ENCODE measurements at places on chromosomes 6 and 20.

DNA sequence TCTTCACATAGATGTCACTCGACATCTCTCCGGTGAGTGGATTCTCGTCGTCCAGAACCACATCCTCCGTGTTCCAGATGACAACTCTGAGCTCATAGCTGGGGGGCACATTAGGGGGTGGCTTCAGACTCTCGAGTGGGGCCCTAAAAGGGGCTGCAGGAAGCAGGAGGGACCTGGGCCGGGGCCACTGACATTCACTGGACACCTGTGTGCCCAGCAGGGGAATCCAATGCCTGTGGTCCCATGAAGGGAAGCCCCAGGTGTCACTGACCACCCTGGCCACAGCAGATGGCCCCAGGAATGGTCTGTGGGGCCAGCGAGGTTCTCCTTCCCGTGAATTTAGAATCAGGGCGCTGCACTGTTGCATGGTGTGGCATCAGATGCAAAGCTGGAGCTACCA, 18.7 kb downstream of the ERGIC3 start:
- no peak for DNase-seq

DNA sequence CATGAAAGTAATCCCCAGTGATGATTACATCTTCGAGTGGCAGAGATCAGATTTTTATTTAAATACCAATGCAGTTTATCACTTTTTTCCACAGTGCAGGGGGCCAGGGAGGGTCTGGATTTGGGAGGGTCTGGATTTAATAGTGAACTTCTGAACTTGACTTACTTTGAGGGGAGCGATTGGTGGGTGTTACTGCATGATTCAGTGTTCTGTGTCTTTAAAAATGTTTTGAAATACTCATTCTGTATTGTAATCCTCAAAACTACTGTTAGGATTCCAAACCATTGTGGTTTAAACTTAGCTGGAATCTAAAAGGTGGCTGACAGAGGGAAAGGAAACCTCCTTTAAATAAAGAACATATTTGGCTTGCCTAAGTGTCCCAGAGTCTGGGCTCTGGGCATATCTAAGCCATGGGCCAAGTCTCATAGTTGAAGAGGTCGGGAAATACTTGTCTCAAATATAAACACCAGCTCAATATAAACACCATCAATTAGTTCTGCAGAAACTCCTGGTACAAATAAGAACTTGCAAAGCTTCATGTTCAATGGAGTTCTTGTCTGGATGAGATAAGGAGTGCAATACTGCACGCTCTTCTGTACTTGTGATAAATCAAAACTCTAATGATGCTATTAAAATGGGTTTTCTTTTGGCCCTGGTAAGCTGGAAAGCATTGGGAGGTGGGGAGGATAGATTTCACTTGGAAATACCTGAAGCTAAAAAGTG, 14.4 kb downstream of the JARID2 start:
- no peak for DNase-seq

- no peak for DNase-seq
Observed at GRCh38 chr20:3659492-3660261, 3.5 kb downstream of the GFRA4 start.

- no peak for DNase-seq
Observed at GRCh38 chr6:13980534-13980933, 55.8 kb downstream of the RNF182 start.

DNA sequence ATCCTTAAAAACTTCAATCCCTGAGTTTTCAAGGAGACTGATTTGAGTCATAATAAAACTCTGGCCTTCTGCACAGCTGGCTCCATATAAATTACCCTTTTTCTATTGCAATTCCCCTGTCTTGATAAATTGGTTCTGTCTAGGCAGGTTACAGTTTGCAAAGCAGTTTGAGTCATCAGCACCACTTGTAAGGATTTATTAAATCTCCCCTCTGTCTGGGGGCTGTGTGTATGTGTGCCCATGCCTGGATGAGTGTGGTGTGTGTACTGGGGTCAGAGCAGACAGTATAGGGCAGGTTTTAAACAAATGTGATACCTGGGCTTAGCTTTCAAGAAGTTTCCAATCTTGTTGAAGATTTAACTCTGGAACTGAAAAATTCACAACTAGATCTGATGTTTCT, 228.6 kb downstream of the FNDC1 start:
- DNase-seq: no peak

GRCh38 chr20:62875419-62876361, 14.1 kb upstream of the TCFL5 start:
- peak; percentile 92 for DNase-seq

DNA sequence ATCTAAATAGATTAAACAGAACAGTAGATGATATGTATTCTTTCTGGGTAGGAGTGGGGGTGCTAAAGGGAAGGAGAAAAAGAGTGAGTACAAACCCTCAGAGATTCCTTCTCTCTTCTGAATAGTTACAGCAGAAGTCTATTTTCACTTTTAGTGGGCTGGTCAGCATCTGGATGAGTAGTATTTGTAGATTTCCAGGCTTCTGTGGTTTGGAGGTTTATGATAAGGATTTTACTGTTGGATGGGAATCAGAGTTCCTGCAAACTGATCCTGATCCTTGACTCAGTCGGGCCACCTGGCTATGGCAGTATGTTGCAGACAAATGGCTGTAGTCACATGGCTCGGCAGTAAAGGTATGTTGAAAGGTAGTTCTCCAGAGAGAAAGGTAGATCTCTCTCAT, 84.3 kb upstream of the IFNGR1 start:
- DNase-seq: no peak

DNA sequence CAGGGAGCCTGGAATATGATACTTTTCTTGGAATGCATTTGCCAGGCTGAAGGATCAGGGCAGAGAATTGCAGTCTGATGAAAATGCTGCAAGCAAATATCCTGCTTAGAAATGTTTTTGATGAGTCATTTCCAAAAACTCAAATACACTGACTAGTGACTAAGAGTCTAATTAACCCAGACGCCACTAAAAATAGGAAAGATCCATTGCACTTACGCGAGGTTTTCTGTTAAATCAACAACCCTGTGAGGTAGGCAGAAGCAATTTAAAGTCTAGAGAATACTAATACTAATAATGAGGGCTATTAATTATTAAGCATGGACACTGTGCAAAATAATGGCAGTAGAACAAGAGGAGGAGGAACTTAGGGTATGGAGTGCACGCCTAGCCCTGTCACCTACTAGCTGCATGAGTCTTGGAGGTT, 130.1 kb upstream of the DOK5 start:
- DNase-seq: no peak

DNA sequence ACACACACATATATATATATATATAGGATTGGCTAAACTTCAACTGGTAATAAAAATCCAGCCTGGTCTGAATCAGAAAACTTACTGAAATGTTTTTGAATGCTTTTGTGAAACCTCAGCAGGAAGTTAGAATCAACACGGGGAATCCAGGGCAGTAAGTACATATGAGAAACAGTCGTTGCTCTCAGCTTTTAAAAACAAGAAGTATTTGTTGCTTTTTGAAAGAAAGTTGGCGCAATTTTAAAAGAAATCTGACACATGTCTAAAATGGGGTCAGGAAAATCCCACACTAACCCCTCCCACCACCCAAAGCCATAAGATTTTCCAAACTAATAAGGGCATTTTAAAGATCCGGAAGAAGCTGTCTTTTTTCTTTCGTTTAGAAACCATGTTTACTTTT, 11.5 kb upstream of the CCDC170 start:
- no peak for DNase-seq

DNA sequence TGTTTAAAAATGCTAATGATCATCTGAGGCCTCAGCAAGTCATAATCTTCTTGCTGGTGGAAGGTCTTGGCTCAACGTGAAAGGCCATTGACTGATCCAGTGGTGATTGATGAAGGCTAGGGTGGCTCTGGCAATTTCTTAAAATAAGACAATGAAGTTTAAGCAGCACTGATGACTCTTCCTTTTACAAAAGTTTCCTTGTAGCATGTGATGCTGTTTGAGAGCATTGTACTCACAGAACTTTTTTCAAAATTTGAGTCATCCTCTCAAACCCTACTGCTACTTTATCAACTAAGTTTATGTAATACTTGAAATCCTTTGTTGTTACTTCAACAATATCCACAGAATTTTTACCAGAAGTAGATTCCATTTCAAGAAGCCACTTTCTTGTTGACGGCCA, 382.3 kb downstream of the ESR1 start:
- DNase-seq: no peak

DNA sequence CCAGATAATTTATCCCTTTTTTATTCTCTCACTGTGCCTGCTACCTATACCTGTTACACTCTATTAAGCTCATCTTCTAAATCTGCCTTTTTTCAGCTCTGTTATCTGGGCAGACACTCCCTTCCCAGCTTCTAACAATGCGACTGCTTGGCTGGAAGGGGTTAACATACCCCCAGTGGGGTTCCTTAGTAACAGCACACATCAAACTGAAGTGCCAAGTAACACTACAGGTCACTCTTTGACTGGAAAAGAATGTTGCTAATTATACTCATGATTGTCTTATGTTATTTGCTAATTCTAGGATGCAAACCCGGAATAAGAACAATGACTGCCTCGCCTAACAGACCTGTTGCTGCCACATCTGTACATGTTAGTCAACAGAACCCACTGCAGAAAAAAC, 203.5 kb downstream of the EPM2A start:
- no peak for DNase-seq

DNA sequence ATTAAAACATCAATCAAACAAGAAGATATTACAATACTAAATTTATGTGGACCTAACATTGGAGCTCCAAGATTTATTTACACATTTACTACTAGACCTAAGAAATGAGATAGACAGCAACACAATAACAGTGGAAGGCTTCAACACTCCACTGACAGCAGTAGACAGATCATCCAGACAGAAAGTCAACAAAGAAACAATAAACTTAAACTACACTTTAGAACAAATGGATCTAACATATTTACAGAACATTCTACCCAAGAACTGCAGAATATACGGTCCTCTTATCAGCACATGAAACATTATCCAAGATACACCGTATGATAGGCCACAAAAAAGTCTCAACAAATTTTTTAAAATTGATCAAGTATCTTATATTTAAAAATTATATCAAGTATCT, 27.0 kb downstream of the SLC17A1 start:
- DNase-seq: no peak

- no peak for DNase-seq
Observed at GRCh38 chr20:34269996-34270627, 28.9 kb downstream of the ASIP start.

DNA sequence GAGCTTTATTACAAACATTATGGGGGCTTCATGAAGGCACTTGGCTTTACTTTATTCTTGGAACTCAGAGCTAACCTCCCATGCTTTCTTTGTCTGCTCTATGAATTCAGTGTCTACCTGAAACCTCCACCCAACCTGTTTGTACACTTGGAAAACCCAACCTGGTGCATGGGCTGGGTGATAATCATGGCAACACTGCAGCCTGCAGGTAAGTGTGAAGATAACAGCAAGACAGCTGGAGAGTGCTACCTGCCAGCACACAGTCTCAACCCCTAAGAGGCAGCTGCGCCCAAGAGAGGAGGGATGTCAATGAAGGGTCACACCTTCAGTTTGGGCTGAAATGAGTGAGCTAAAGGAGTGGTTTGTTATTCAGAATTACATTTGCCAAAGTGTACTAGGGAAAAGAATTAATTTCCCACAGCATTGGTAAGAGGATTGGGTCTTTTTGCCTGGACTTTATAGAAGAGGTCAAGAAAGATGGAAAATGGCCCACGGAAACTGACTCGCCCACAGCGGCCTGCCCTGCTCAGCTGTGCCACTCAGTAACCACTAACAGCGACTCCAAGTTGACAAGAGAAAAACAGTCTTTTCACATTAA, 24.4 kb downstream of the FOXQ1 start:
- DNase-seq: no peak

- no peak for DNase-seq
Observed at GRCh38 chr6:116090251-116090650, 10.4 kb upstream of the NT5DC1 start.

DNA sequence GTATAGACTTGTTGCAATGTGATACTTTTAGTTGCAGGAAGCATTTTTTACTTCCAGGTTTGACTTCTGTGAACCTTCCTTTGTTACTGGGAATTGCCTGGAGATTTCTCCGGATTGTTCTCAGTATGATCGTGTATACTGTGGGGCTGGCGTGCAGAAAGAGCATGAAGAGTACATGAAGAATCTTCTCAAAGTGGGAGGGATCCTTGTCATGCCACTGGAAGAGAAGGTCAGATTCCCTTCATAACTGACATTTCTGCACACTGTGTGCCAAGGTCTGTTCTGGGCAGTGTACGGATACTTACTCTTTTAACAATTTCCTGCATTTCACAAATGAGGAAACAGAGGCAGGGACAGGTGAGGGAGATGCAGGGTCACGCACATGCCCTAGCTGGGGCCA, 9.7 kb downstream of the PCMTD2 start:
- no peak for DNase-seq

- DNase-seq: no peak
Observed at GRCh38 chr6:161409353-161409752, 135.5 kb upstream of the AGPAT4 start.

DNA sequence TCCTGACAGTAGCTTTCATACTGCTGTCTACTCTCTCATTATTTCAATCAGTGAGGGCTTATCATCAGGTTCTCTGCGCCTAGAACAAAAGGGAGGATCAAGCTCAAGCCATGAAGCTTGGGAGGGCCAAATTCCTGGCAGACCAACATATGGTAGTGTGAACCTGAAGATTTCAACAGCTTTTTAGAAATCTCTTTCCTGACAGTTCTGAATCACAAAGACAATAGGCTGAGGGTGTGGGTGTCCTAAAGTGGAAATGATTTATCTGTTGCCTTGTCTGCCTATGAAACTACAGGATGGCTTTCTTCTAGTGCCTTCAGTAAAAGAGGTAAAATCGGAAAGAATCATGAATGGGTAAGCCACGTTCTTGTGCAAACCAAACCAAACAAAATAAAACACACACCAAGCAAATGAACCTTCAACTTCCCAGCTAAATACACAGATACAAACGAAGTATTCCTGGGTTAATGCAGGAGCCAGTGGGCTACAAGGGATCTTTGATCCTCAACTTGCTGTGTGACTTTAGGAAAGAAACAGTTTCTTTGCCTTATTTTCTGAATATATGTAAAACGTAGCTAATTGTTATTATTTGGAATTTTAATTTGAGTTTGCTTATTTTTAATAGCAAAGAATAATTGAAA, 2.7 kb upstream of the RHAG start:
- no peak for DNase-seq

- DNase-seq: peak; percentile 10
Observed at GRCh38 chr6:44723439-44724197, 336.1 kb downstream of the CDC5L start.

GRCh38 chr20:47799116-47799715, 13.9 kb upstream of the SULF2 start:
- no peak for DNase-seq

GRCh38 chr6:120320481-120321162, 971.1 kb upstream of the MAN1A1 start:
- DNase-seq: no peak

GRCh38 chr20:29419378-29419777, 1838.1 kb upstream of the DEFB115 start:
- DNase-seq: no peak

Measured in osteocyte (in vitro differentiated cells).